ENCODE measurements at places on chromosomes 3 and 15.

- DNase-seq, result no peak
Measured at GRCh38 chr3:193813501-193813830, 220.5 kb downstream of the OPA1 start.

- DNase-seq, result no peak
Measured at GRCh38 chr15:44713006-44713966, 2.0 kb downstream of the B2M start.

GRCh38 chr3:33074217-33075067 is 22.5 kb downstream of the GLB1 start:
- peak; percentile 77 for DNase-seq

DNA sequence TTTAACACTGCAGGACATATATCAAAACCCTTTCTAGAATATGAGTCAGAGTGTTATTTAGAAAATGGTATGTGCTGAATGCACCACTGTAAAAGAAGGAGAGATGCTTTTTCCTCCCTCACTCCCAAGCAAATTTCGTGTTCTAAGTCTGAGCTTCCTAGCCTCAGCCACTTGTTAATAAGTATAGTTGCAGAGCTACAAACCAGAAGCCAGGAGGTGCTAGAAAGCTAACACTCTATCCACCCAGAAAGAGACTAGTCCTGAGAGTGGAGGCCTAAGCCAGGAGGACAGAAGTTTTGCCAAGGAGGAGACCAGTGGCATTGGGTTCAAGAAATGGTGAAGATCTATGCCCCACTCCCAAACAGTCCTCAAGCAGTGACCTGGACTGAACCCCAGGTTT is 40.5 kb upstream of the GYG1 start:
- no peak for DNase-seq

DNA sequence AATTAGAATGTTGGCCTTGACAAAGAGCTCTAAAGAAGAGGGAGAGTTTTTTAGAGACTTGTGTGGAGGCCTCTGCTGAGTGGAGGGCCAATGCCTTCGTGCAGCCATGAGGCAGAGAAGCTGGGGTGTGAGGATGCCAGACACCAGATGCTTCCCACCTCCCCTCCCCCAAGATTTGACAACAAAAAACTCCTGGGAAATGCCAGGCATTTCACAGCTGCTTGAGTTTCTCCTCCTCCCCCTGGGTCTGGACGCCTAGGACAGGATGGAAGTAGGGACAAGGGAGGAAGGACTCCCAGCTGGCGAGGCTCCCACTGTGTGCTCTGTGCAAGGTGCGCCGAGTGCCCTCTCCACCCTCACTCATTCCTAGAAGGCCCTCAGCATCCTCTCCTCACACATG is 20.1 kb downstream of the TGM4 start:
- DNase-seq, result no peak

DNA sequence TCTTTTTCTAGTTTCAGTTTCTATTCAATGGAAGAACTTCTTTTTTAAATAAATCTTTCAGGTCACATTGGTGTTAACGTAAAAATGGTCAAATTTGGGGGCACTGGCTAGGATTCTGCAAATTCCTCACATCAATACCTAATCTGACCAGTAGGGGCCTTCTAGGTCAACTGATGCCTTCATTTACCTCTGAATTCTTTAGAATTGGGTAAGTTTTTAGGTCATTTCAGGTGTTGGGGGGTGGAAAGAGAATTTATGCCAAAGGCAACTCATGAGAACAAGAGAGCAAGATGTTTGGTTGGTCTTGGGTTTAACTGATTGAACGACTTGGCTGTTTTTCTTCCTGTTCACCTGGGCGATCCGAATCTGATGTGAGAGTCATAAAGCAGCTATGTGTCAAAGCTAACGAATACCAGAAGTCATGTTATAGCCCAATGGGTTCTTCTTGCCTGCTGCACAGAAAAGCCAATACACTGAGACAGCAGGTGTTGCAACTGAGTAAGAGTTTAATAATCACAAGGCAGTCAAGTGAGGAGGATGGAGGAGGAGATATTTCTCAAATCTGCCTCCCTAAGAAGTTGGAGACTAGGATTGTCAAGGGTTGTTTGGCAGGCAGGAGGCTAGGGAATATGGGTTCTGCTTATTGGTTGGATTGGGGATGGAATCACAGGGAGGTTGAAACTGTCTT is 15.3 kb downstream of the LRRC49 start:
- DNase-seq, result no peak

GRCh38 chr3:130276203-130276803 is 69.2 kb upstream of the COL6A5 start:
- no peak for DNase-seq

DNA sequence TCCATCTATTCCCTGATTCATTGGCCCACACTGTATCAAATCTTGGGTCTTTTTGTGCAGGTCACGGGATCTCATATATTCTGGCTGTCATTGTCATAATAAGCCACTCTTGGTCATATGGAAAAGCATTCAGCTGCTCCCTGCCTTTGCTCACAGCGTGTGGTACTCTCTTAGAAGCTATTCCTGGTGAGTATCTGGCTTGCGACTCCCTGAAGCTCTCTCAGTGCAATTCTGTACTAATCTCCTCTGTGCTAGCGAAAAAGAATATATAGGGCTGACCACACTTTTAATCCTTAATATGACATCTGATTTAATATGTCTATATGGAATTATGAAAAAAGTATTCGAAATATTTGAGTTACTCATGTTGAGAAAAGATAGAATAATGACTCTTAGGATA is 440.8 kb upstream of the GBE1 start:
- DNase-seq, result no peak

- no peak for DNase-seq
Measured at GRCh38 chr3:14338898-14339458, 63.4 kb upstream of the SLC6A6 start.

DNA sequence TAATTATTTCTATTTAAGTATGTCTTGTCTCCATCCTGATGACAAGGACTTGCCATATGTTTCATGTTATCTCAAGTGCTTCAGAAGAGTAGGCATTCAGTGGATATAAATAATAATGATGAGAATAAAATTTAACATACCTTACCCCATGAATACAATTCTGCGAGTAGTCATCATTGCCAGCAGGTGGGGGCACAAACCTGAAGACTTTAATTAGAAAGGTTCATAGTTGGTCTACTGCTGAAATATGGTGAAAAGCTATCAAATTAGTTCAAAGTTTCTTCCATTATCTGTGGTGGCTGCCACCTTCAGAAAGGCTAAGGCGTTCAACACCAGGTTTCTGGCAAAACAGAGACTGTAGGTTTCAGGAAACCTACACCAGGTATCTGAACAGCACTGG is 100.9 kb downstream of the P3H2 start:
- no peak for DNase-seq

Data from glutamatergic neuron (in vitro differentiated cells).